H4 (cell line): ENCODE measurements at places on chromosomes 1 and 21.

DNA sequence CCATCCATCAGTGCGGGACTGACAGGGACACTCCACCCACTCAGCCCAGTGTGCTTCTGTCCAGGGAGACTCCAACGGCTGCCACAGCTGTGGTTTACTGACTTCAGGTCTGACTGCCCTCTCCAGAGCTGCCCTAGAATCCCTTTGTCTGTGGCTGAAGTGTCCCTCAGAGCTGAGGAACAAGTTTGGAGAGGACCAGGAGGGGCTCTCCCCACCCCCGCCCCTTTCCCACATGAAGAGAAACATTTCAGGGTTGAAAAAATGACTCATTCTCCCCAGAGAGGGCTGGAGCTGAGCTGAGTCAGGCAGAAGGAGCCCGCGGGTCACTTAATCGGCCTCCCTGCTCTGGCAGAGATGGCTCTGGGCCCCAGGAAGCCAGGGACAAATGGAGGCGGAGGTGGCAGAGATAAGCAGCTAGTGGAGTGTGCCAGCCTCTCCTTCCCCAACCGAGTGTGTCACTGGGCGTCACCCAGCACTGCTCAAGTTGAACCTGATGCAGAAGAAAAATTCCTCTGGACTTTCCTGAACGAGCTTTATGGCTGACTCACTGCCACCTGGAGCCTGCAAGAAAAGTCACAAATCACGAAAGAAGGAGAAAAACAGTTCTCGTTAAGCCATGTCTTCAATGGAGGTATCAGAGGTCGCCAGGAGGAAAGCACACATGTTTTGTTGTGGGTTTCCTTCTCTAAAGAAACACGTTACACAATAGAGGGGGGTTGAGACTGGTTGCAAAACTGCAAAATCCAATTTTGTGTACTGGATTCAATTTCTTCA, 34.3 kb upstream of the ECE1 start:
- peak; percentile 91 for DNase-seq

DNA sequence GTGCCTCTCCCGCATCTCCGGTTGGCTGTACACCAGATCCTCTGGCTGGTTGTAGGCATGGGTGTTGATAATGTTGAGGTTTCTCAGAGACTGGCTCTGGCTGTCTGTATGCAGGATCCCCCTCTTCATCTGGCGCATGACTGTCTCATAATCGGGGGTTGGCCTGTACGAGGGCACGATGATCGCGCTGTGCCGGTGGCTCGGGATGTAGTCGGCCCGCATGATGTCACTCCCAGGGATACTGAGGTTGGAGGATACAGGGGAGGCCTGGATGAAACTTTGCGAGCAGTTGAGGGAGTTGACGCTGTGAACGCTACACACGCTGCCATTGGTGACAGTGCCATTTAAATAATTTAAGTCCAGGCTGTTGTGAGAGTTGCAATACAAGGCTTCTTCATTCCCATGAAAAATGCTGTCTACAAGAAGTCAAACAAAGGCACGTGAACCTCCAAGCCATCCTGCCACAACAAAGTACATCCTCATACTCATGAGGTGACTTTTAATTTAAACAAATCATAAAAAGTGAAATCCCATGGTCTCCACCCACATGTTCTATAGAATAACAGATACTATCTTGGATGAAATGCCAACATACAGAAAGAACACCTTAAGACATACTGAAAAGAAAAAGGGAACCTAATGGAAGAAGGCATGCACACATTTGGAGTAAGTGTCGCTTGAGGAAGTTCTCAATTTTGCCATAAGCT, 103.6 kb downstream of the SMYD2 start:
- no peak for DNase-seq

- no peak for DNase-seq
These were observed 161.3 kb downstream of the PCBP3 start for GRCh38 chr21:45804809-45805313.

GRCh38 chr1:236604905-236605806, 840 bp upstream of the HEATR1 start:
- DNase-seq = no peak

DNA sequence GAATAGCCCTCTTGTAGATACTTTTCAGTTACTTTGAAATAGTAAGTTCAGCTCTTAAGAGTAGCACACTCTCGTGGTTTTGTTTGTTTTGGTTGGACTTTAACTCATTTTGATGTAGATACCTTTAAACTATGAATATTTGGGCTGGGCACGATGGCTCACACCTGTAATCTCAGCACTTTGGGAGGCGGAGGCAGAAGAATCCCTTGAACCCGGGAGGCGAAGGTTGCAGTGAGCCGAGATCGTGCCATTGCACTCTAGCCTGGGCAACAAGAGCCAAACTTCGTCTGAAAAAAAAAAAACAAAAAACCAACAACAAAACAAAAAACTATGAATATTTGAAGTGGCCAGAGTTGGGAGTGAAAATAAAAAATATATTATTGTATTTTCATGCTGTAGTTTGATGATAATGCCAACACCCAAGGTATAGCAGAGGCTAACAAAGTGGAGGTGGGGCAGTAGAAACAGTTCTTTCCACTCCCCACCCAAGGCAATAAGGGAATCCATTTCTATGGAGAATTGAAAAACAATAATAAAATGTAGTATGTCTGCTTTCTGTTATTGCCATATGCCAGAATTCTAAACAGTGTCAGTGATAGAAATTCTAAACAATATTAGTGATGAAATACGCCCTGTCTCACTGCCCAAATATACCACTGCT, 1.7 kb downstream of the ZNF326 start:
- DNase-seq = no peak

DNA sequence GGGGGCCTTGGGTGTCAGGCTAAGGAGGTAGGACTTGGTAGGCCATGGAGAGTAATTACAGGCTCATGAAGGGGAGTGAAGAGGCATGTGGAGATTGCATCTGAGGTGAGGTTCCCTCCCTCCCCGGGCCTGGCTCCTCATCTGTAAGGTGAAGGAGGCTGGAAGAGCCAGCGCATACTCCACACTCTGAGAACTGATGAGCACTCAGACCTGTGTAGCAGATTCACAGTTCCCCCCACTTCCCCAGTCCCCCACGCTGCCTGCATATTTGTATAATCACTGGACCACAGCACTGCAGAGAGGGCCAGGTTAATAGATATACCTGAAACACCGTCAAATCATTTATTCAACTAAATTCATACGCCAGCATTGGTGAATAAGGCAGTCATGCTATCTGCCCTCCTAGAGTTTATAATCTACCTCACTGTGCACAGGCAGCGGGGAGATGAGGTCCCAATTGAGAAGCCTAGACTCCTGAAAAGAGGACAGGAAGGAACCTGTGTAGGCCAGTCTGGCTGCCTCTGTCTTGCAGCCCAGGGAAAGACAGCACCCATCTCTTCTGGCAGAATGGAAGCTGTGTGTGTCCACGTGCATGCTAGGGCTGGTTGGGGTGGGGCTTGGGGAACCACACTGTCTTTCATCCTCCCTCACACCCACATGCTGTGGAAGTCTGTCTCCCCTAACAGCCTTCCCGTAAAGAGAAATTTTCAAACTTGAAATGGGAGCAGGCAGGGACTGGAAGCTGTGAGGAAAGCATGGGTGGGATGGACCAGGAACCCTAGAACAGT, 110.6 kb upstream of the ATP1A1 start:
- no peak for DNase-seq

- no peak for DNase-seq
These were observed 21.5 kb downstream of the DHX9 start for GRCh38 chr1:182860658-182861057.

GRCh38 chr1:170200161-170200560, 54.4 kb downstream of the NTMT2 start:
- DNase-seq = no peak
